ENCODE measurements at places on chromosomes 7 and 10.

GRCh38 chr7:18289788-18290187 is 205.8 kb upstream of the HDAC9 start:
- no peak for DNase-seq

DNA sequence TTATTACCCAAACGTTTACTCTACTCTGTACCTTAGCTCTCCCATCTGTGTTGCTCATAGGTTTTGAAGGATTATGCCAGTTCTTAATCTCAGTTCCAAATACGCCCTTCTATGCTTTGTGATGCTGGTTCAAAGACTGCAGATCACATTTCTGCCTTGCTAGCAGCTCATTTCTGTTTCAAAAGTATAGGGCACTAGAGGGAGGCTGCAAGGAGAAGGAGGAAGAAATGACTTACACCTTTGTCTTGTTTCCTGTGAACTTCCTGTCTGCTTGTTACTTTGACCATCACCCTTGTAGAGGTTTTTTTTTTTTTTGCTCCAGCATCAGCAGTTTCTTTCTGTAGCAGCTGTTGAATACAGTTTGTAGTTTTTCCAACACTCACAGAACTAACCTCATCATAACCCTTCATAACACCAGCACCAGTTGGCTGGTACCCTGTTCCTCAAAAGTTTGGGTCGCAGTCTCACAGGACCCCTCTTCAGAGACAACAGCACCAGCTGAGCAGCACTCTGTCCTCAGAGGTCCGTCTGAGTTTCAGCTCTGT is 16.5 kb downstream of the SLK start:
- no peak for DNase-seq

DNA sequence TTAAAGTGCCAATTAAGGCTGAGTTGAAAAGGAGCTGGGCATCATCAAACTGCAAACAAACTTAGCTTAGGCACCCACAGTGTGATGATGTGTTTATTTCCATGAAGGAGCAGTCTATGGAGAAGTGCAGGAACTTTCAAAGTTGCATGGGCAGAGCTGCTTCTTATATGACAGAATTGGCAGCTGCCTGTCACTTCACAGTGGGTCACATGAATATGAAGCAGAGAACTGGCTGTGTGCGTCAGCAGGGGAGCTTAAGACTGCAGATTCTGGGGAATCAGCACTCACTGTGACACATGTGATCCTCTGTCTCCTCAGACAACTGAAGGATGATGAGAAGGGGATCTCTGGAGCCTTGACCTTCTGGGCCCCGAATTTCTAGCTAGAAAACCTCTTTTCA is 36.6 kb downstream of the RBM28 start:
- DNase-seq, result no peak

DNA sequence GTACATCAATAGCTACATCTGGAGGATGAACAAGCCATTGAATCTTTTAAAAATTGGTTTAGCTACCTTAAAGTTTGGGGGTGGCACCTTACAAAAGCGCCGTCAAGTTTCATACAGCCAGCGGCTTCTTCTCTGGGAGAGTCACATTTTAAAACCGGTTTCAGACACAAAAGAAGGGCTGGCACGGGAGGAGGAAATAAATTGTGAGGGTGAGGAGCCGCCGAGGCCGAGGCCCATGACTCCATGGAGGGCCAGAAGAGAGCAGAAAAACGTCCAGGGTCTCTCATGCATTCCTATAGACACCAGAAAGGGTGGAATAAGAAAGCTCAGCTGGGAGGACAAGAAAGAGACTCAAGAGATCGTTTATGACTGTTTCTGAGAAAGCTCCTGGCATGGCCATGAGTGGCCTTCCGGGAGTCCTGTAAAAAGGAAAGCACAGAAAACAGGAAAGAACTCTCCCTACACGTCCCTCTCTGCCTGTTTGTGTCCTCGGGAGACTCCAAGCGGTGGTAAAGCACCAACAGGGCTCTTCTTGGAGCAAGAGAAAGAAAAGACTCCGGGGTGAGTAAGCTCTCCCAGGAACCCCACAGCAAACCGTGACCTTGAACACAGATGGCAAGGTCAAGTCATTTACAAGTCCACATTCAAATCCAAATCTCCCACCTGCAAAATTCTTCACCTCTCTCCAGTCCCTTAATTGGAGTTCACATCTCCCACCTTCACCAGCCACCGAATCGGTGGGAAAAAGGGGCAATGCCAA is 1.8 kb downstream of the FRAT2 start:
- no peak for DNase-seq

- DNase-seq, result no peak
Observed at GRCh38 chr7:4065190-4065589, 616.9 kb upstream of the FOXK1 start.

GRCh38 chr10:106540645-106541044 is 623.9 kb downstream of the SORCS1 start:
- no peak for DNase-seq

DNA sequence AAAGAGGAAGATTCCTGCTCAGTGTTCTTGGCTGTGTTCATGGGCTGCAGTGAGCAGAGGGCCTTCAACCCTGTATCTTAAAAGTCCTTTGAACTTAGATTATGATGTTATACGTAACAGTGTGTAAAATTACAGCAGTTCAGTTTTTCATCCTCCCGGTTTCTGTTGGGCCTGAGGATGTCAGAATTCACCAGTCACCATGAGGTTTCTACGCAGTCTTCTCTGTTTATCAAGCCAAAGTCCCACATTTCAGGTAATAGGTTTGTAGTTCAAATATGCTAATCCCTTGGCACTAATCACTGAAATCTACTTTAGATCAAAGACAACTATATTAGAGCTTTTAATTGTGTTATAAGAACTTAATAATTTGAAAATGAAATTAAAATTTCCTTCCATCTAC is 24.9 kb downstream of the PLEKHA8 start:
- DNase-seq, result no peak

GRCh38 chr7:46812101-46812675 is 769.7 kb downstream of the TNS3 start:
- DNase-seq, result no peak

DNA sequence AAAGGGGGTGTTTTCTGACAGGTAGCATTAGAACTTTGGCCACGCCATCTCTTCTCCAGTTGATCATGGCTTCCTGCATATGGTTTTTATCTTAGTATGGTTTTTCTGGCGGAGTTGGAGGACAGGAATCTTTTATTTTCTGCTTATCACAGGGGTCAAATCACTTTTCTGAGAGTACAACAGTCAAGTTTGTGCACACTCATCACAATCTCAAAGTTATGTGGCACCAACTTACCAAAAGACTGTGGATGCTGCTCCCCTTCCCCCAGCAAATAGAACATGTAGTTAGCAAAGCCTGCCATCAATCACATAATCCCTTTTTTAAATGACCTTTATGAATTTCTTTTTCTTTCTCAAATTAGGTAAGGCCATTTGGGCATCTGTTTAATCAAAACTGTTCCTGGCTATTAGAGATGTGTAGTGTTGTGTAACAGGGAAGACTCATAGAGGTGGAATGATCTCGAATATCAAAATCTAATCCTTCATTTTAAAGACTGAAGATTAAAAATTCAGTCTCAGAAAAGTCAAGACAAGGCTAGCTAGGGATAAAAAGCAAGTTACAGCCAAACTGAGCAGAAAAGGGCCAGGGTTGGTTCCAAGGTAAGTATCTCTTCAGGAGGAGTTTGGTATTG is 3.8 kb upstream of the CH25H start:
- no peak for DNase-seq

GRCh38 chr7:128363261-128363721 is 1.8 kb upstream of the PRRT4 start:
- no peak for DNase-seq

GRCh38 chr10:63720676-63721075 is 199.5 kb downstream of the REEP3 start:
- no peak for DNase-seq

DNA sequence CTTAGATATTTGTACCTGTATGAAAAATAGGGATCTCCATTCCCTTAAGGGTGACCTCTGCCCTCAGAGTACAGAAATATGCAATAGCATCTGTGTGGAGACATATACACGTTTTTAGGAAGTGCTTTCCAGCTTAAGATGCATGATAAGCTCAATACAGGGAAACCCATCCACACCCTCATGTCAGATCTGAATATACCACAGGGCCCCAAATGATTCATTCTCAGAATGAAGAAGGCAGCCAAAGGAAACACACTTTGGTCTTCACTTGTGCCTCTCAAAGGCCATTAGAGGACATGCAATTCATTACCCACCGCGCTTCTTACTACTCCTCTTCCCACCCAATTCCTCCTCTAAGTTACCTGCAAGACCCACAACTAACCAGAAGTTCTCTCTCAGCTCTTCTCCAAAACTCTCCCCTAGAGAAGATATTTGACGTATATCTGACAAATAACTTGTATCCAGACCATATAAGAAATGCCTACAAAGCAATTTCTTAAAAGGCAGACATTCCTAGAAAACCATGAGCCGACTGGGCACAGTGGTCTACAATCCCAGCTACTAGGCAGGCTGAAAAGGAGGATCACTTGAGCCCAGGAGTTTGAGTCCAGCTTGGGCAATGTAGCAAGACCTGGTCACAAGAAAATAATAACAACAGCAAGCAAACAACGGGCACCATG is 103.0 kb downstream of the OAT start:
- no peak for DNase-seq

DNA sequence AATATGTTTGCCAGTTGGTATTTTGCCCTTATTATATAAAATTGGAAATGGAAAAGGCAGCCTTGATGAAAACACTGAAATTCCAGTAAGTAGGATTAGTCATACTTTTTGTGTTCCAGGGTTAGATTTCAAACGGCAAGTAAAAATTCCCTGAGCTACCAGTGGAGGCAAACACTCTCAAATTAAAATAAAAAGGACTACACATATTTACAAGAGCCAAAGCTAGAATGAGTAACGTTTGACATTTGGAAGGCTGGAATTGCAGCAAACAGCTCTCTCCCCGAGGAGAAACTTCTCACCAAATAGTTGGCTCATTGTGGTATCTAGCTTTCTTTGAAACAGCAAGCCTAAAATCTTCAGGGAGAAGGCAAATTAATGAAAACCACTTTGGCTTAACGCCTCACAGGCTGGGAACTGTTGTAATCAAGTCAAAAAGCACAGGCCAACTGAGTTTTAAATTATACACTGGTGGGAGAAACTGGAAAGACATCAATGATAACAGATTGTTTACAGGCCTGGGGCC is 288.4 kb downstream of the SNX13 start:
- DNase-seq, result no peak

DNA sequence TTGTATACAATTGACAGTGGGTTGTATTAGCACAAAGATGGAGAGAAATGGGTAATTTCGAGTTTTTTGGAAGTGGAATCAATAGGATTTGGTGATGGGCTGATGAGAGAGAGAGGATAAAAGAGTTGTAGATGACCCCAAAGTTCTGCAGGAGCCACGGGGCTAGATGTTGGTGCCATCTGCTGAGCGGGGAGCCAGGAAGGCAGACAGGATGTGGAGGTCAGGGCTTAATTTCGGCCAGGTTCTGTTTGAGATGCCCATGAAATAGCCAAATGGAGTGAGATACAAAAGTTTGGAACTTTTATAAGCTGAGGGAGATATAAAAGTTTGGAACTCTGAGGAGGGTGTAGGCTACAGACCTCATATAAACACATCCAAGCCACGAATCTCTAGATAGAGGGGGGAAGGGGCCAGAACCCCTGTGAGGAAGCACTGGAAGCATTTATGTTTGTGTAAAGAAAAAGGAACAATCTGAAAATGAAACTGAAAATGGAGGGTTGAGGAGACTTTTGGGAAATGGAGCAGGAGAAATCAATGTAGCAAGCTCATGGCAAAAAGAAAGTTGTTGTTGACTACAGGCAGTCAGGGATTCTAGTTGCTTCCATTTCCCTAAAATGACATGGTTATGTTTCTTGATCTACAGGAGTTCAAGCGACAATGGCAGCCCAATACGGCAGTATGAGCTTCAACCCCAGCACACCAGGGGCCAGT is 2.2 kb downstream of the GIMAP4 start:
- no peak for DNase-seq

- no peak for DNase-seq
Observed at GRCh38 chr7:41197769-41198168, 505.1 kb downstream of the INHBA start.

DNA sequence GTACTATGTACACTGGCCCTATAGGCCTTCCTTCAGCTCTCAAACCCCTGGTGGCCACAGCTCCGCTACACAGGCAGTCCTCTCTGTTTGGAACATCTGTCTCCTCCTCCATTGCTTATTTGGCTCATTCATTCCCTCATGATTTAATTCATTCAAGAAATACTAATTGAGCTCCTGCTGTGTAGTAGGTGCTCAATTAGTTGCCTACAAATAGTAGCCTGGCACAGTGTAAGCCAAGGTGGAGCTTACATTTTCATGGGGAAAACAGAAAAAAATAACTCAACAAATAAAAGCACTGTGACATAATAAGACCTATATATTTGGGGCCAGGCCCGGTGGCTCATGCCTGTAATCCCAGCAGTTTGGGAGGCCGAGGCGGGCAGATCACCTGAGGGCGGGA is 3.4 kb upstream of the FIS1 start:
- no peak for DNase-seq

DNA sequence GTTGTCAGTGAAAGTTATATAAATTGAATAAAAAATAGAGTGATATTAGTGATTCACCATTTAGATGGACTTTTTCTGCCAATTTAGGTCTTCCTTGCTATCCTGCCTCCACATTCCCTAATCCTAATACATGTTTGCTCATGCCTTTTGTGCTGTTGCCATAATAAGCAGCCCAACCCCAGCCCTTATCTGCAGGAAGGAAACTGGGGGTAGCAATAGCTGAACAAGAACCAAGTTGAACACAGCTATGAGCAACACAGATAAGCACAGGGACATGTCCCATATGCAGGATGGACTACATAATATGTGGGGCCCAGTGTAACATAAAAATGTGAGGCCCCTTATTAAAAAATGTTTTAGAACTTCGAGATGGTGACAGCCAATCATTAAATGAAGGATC is 91.2 kb upstream of the AHR start:
- no peak for DNase-seq

- DNase-seq, result no peak
Observed at GRCh38 chr10:79277579-79278269, 69.5 kb upstream of the PPIF start.

- DNase-seq, result no peak
Observed at GRCh38 chr10:66928776-66929175, 2.9 kb downstream of the LRRTM3 start.

DNA sequence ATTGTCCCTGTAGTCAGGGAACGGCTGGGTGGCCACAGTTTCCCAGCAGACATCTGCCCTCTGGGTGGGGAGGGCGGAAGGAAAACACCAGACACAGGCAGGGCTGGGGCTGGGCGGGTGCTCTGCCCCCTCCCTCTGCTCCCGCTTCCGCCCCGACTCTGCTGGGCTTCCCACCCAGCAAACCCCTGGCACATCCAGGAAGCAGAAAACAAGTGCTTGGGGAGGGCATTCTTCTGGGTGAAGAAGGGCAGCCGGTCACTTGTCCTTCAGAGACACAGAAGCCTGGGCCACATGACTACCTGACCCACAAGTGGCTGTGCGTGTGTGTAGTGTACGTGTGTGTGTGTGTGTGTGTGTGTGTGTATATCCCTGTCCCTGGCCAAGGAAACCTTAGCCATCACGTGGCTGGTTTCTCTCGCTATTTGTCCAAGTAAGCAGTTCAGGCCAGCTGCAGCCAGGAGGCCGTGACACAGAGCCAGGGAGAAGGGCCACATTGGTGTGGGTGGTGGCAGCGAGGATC is 77.9 kb downstream of the ZMIZ1 start:
- DNase-seq, result no peak

- DNase-seq, result no peak
Observed at GRCh38 chr7:112009081-112009480, 197.1 kb downstream of the DOCK4 start.

GRCh38 chr7:132705146-132705545 is 128.9 kb upstream of the PLXNA4 start:
- DNase-seq, result no peak

- DNase-seq, result no peak
Observed at GRCh38 chr7:81605493-81605892, 164.4 kb downstream of the HGF start.

GRCh38 chr10:29304264-29304994 is 15.6 kb downstream of the LYZL1 start:
- no peak for DNase-seq
